Fibroblast of skin of right biceps (primary cell): ENCODE measurements at places on chromosomes 13 and 19.

DNA sequence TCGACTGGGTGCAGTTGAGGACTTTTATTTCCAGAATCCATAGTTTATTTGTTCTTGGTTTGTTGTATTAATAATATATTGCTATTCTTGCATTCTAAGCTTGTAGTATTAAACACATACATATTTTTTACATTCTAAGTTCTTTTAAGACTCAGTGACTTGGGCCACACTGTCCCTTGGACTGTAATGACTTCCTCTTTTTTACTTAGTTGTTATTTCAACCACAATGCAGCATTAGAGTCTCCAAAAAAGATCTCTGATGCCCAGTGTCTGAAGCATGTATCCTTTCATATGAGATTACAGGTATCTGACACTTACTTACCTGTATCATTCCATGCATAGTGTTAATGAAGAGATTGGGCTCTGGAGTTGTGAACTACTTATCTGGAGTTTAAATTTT is 864.9 kb upstream of the PCDH20 start:
- no peak for DNase-seq

- DNase-seq = no peak
Observed at GRCh38 chr13:80001510-80001842, 339.4 kb downstream of the SPRY2 start.

DNA sequence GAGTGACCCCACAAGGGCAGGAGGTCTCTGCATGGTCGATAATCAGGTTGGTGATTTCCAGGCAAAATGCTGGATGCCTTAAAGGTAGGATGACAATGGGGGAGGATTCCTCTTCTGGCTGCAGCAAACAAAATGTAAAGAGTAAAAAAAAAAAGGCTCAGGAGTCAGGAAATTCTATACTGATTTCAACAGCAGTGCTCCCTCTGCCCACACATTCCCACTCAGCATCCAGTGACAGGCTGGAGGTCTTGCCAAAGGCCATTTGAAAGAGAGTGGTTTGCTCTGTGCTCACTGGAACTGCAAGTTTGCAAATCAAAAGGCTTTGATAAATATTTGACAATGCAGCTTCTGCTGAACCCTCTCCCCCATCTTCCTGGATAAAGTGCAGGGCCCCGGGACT is 135.4 kb downstream of the TNFRSF19 start:
- DNase-seq = no peak

DNA sequence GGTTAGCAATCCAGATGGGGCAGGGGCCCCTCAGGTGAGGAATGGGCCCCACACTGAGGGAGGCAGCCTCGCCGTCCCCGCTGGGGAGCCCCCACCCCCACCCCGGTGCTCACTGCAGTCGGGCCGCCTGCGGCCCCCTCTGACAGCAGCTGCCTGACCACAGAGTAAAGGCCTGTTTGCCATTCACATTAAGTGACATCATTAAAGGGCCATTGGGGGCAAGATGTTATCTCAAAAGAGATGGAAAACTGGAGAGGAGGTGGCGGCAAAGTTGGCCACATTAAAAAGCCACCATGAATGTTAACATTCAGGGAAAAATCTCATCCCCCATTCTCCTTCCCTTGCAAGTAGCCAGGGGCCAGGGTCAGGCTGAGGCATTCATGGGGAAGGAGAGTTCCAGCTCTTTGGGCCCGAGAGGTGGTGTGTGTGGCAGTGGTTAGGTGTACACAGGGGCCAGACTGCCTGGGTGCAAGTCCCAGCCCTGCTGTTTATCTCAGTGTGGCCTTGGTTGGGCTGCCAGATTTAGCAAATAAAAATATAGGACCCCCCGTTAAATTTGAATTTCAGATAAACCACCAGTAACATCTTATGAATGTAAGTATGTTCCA is 20.9 kb downstream of the VSTM2B start:
- no peak for DNase-seq

DNA sequence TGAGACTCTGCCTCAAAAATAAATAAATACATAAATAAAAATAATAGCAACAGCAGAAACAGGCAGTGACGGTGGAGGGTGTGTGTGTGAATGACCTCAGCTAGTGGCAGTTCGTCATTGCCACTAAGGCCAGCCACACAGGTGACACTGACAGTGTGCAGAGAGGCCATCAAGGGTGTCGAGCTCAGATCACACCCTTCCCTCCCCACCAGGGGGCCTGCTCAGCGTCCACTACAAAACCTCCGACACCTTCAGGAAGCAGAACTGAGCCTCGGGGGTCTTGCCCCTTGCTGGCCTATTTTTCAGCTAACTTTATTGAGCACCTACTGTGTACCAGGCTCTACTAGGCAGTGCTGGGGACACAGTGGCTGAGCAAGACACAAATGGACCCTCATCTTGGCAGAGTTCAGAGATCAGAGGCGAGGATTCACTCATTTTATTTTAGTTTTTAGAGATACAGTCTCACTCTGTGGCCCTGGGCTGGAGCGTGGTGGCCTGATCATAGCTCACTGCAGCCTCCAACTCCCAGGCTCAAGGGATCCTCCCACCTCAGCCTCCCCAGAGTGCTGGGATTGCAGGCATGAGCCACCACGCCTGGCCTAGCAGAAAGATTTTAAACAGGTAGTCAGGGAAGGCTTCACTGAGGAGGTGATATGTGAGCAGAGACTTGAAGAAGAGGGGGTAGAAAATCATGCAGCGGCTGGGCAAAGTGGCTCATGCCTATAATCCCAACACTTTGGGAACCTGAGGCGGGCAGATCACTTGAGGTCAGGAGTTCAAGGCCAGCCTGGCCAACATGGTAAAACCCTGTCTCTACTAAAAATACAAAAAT is 30.3 kb upstream of the SEMA6B start:
- DNase-seq = no peak

DNA sequence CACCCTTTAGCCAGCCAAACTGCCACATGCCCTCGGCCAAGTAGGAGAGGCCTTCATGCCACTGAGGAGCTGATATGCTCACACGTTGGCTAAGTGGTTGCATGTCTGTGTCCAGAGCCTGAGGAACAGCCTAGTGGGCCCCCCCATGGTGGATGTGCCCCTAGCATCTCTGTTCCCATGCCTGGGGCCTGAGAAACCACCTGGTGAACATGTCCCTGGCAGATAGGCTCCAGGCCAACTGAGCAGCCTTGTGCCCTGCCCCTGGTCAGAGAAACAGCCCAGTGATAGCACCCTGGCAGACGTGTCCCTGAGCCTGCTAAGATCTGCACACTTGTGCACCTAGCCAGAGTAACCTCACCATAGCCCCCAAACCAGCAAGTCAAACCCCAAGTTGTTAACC is 121.8 kb upstream of the WASF3 start:
- DNase-seq = no peak

DNA sequence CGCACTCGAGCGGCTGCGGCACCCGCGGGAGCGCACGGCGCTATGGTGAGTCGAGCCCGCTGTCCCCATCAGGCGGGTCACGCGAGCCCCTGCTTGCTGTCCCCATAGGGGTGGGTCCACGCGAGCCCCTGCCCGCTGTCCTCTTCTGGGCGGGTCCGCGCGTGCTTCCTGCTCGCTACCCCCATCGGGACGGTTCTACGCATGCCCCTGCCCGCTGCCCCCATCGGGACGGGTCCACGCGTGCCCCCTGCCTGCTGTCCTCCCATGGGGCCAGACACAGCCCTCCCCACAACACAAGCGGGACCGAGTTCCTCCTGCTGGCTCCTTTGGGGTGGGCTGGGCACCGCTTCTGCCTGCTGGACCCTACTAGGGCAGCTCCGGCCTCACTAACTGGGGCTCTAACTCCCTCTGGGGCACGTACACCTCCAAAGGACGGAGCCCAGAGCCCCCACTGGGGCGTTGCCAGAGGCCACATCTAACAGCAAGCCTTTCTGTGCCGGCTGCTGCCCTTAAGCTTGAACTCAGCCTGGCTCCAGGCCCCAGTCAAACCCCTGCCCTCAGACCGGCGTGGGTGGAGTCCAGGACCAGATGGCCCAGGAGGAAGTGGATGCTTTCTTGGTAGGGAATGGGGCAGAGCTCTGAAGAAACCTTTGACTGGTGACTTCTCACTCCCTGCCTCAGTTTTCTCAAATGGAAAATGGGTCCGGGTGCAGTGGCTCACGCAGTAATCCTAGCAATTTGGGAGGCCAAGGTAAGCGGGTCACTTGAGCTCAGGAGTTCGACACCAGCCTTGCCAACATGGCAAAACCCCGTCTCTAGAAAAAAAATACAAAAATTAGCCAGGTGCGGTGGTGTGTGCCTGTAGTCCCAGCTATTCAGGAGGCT is 722 bp downstream of the COLGALT1 start:
- DNase-seq = peak; percentile 24

DNA sequence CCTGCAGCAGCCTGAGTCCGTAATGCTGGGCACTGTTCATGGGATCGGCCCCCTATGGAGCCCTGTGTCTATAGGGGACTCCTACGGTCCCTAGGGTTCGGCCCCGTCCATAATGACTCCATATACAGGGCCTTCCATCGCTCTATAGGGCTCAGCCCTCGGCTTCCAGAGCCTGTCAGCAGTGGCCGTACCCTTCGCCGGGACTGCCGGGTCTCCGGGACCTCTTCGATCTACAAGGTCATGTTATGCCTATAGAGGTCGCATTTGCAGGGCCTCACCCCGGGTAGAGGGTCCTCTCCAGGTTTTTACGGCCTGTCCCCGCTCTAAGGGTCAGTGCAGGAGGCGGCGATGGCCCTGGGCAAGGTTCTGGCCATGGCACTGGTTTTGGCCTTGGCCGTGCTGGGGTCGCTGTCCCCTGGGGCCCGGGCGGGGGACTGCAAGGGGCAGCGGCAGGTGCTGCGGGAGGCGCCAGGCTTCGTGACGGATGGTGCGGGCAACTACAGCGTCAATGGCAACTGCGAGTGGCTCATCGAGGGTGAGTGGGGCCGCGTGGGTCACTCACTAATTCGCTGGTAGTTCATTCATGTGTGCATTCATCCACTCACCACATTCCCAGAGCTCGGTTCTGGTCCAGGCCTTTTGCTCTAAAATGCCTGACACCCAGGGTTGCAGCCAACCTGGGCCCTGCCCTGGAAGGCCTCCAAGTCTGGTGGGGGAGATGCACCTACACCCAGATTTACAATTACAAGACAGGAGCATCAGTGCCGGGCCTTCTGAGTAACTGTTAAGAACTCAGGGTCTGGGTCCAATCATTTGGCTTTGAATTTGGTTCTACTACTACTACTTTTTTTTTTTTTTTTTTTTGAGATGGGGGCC is 699 bp downstream of the MEGF8 start:
- DNase-seq = no peak

- DNase-seq = no peak
Observed at GRCh38 chr19:41529484-41530183, 46.3 kb upstream of the CEACAM21 start.

GRCh38 chr13:62932256-62932883 is 1516.7 kb upstream of the PCDH20 start:
- DNase-seq = peak; percentile 50

DNA sequence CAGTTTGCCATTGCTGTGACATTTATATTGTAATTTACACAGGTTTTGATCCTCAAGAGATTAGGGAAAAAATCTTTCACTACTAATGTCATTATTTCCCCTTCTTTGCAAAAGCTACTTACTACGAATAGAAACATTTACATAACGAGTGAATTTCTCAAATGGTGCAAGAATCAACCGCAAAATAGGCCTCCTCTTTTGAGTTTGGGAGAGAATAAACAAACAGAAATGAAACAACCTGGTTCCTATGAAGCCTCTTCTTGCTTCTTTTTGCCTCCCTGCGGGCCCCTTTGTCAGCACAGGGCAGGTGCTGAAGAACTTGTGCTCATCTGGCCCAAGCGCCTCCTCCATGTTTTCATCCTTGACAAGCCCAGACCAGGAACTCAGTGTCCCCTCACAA is 10.1 kb upstream of the GJA3 start:
- no peak for DNase-seq
